ENCODE measurements at places on chromosomes 6 and 20.

DNA sequence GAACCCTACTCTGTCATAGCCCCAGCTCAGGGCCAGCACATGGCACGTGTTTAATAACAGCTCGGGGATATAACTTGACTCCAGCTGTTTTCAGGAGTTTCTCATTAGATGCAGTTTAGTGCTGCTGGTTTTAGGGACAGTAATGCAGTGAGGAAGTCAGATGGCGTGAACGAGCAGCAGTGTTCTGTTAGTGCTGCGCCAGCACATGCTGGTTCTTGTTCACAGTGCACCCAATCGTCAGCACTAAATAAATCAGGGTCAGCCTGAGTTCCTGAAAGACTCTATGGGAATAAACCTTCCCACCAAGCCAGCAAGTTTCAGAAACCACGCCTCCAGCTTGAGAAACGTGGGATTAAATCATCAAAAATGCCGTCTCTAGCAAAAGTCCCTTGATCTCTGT, 235.9 kb upstream of the SUPT3H start:
- DNase-seq: no peak

- peak; percentile 21 for DNase-seq
Observed at GRCh38 chr6:166904101-166904746, 52.1 kb downstream of the RNASET2 start.

- no peak for DNase-seq
Observed at GRCh38 chr6:75935473-75935793, 137.0 kb downstream of the IMPG1 start.

GRCh38 chr6:22008248-22008836, 288.5 kb downstream of the PRL start:
- DNase-seq: peak; percentile 20

DNA sequence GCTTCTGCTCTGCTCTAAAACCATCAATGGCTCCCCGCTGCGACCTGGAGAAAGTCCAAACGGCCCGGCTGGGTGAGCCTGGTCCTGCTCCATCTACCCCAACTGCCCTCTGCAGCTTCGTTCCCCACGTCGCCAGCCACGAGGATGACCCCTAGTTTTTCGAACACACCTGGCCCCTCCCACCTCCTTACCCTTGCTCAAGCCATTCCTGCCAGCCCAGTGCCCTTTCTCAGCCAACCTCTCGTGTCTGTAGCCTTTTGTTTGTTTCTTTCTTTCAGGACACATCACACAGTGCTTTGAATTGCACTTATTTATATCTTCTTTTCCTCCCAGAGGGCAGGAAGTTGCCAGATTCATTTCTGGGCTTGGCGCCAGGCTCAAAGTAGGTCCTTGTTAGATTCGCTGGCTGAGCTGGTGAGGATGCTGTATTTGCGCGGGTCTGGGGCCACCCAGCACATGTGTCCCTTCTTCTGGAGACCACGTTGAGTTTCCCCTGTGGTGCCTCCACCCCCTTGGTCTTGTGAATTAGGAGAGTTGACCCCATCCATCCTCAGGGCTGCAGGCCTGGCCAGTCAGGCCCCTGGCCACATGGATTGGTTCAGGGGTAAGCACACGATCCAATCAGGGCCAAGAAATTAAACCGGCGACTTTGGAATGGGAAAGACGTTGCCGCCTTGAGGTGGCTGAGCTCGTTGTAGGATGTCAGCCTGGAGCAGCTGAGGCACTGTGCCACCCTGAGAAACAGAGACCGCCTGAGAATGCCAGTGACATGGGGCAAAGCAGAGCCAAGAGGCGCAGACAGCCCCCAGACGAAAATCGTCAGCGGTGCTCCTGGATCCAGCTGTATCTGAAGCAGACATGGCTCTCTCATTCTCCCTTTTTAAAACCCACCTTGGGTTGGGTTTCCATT, 156.0 kb downstream of the CEBPB start:
- peak; percentile 85 for DNase-seq

DNA sequence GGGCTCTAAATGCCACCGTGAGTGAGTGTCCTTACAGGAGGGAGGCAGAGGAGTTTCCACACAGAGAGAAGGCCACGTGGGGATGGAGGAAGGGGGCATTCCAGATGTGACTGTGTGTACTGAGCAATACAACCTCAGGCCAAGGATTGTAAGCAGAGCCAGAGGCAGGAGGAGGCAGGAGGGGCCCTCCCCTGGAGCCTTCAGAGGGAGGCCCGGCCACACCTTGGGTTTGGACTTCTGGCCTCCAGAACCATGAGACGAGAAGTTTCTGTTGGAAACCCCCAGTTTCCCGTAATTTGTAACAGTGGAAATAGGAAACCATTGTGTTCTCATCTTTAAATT, 9.3 kb upstream of the KIF25 start:
- DNase-seq: no peak

DNA sequence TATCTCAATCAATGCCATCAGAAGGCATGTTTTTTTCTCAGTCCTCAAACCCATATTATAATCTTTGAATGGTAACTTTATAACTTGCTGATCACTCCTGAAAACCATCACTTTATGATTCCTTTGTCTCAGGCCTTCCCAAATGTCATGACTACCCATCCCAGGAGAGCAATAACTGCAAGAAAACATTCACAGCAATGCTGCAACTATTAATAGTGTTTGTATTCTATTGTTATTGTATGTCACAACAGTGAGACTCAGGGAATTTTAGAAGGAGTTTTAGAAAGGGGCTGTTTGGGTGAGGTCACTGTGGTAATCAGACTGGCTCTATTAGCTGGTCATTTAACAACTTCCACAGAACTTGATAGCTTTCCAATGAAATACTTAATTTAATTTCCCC, 301.4 kb upstream of the TBX18 start:
- DNase-seq: no peak

- DNase-seq: no peak
Observed at GRCh38 chr6:54847799-54848597, 1.4 kb downstream of the FAM83B start.

DNA sequence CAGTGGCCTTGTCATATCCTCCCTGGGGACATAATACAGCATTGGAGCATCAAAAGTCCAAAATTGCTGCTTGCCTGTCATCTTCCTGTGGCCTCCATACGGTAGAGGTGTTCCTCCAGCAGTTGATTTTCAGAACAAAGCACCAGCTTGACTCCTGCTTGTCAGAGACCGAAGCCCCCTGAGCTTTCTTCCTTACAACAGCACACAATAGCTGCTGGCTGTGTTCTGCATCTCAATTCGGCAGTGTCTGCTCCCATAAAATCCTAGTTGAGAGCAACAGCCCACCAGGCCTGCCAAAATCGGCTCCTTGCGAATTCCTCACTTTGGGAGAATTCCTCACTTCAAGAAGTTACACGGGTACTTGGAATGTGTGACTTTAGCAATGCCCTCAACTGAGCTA, 372.9 kb downstream of the SAMD5 start:
- DNase-seq: no peak

DNA sequence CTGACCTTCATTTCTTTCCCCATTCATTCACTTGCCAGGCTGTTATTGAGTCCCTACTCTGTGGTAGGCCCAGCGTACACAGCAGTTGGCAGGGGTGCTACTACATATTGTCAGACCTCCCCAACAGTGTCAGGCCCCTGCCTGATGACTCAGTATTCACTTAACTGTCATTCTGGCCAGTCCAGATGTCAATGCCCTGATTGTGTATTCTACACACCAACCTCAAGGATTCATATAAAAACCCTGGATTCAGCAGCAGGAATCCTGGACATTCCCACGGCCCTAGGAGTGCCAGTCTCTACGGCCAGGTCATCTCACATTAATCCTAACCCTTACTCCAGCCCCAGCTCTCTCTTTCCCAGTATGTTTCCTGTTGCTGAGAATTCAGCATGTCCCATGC, 151.5 kb downstream of the TASP1 start:
- DNase-seq: no peak

- DNase-seq: no peak
Observed at GRCh38 chr20:37395921-37396415, 50.0 kb downstream of the SRC start.

DNA sequence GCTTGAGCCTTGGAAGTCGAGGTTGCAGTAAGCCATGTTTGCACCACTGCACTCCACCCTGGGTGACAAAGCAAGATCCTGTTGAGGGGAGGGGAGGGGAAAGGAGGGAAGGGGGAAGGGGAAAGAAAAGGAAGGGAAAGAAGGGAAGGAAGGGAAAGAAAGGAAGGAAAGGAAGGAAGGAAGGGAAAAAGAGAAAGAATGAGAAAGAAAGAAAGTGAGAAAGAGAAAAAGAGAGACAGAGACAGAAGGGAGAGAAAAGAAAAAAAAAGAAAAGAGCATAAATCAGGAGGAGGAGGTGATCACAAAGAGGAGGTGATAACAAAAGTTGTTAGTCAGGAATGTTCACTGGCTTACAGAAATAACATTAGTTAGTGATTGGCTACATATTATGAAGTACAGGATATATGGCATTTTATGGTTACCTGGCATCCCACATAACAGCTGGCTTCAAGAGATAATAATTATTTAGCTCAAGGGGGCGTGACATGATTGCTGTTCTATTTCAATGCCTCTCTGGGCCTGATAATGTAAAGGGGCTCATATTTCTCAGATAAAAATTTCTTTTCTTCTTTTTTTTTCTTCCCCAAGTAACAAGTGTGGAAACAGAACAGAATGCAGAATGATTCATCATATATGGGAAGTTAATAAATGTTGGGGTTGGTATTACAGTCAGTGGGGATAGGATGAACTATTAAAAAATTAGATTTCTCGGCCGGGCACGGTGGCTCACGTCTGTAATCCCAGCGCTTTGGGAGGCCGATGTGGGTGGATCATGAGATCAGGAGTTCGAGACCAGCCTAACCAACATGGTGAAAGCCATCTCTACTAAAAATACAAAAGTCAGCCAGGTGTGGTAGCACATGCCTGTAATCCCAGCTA, 27.1 kb downstream of the SAMHD1 start:
- no peak for DNase-seq

GRCh38 chr6:89525786-89526562, 93.0 kb downstream of the ANKRD6 start:
- no peak for DNase-seq

GRCh38 chr6:138371720-138372119, 6.0 kb upstream of the SMIM28 start:
- peak; percentile 36 for DNase-seq

DNA sequence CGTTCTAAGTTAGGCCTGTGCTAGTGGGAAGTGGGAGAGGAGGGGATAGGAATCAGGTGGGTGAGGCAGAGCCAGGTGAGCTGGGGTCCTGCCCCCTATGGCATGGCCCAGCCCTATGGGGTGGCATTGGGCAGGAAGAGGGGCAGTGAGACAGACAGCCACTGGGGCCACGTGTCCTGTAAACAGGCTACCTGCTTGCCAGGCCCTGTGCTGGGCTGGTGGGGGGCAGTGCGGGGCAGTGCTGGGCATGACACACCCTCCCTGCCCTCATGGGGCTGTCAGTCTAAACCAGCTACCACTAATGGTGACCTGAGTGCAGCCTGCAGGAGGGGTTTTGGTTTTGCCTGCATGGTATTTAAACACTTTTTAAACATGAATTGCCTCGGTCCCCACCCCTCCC, 10.1 kb upstream of the PMEPA1 start:
- no peak for DNase-seq

DNA sequence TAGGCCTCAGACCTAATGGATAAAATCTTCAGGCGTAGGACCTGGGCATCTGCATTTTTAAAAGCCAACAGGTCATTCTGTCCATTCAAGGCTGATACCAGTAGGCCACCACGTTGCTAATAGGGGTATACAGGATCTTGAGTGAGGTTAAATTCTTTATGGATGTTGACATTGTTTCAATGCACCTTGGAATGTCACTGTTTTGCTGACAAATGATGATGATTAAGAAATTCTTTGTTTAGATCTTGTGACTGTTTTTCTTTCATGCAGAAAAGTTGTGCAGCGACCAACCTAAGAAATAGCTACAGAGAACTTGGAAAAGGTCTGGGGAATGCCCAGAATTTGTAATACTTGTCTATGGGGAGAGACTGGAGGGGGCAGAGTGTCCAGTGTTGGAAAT, 101.1 kb upstream of the CLDN20 start:
- DNase-seq: no peak

- DNase-seq: no peak
Observed at GRCh38 chr6:38110481-38110971, 291.0 kb downstream of the ZFAND3 start.

GRCh38 chr6:56742122-56742791, 99.6 kb upstream of the DST start:
- DNase-seq: no peak

GRCh38 chr20:38190936-38191371, 25.9 kb upstream of the TGM2 start:
- no peak for DNase-seq

- DNase-seq: no peak
Observed at GRCh38 chr6:43997345-43997677, 129.9 kb downstream of the MRPL14 start.

DNA sequence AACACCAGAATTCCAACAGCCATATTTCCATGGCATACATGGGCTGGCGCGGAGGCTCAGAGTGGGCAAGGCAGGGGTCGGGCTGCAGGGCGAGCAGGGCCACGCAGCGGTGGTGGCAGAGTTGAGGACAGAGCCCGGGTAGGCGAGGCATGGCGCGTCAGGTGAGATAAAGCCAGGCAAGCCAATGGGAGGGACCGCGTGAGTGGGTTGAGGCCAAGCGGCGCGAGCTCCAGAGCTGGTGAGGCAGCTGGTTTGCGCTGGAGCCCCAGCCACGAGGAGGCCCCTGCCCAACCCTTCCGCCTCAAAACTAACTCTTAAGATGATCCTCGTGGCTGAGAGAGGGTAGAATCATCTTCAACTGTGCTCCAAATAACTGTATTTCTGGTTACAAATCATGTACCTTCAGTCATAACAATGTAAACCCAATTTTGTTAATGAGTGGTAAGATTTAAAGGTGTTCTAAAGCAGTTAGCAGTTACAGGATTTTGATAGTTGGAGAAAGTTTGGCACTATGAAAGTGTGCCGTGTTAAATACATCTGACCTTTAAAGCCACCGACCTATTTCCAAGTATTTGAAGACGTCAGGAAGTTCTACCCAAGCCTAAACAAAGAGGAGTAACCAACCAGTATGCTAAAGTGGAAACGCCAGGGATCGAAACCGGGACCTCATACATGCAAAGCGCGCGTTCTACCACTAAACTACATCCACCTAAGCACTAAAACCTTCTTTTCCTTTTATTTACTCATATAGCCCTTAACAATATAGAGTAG, 107.9 kb downstream of the GPX5 start:
- DNase-seq: peak; percentile 66

- no peak for DNase-seq
Observed at GRCh38 chr6:16306334-16306733, 67.9 kb downstream of the GMPR start.

GRCh38 chr20:45874576-45874975, 6.5 kb upstream of the ZSWIM1 start:
- DNase-seq: no peak

- DNase-seq: no peak
Observed at GRCh38 chr6:169183233-169183632, 70.4 kb downstream of the THBS2 start.

GRCh38 chr6:16279243-16279642, 40.9 kb downstream of the GMPR start:
- DNase-seq: no peak

Data from Daoy (cell line).